Activated CD4-positive, alpha-beta T cell treated with anti-CD3 and anti-CD28 coated beads, Interleukin-2, Interleukin-6, amounts not matched to agents 100 ng/mL and 50 ng/mL, durations not matched to agents 16 hours and 8 hours (primary cell): ENCODE measurements at places on chromosomes 7 and 10.

- peak; percentile 14 for DNase-seq
These were observed at the start of gene PAPSS2 for GRCh38 chr10:87659571-87660483. PAPSS2 (plus strand) TSS chr10:87659878; CDS start chr10:87659982, 104 bp downstream.

DNA sequence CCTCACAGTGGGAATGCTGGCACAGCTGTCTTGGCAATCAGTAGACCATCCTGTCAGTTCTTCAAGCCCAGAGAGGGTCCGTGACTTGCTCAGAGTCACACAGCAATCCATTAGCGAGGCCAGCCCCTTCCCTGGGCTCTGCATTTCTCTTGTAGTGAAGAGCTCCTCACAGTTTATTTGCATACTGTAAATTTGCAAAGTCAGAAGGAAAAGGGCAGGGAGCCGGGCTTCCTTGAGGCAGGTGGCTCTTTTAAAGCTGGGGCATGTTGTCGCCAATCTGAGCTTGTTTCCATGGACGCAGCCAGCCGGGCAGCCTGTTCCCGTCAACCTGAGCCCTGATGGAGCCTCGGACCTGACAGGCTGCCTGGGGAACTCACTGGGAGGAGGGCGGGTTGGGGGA is 123.4 kb downstream of the CUX1 start:
- DNase-seq, result no peak

GRCh38 chr7:83697804-83698530 is 49.0 kb upstream of the SEMA3E start:
- DNase-seq, result no peak

- no peak for DNase-seq
These were observed 96.5 kb upstream of the NPS start for GRCh38 chr10:127452568-127452967.

DNA sequence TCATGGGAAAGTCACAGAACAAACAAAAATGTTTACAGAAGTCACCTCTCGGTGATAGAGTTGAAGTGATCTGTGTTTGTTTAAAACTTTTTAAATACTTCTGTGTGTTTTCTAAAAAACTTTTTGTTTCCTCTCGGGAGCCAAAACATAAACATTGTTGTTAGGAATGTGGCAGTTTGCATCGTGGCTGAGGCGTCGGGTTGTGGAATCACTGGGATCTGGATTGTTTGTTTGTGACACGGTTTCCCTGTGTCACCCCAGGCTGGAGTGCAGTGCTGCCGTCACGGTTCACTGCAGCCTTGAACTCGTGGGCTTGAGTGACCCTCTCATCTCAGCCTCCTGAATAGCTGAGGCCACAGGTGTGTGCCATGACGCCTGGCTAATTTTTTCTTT is 29.0 kb upstream of the SUN1 start:
- no peak for DNase-seq

- DNase-seq, result no peak
These were observed 39.5 kb upstream of the DMBT1 start for GRCh38 chr10:122521011-122521410.

- no peak for DNase-seq
These were observed 95.2 kb upstream of the ZNF716 start for GRCh38 chr7:57354679-57355338.

GRCh38 chr7:18975276-18975675 is 142.2 kb downstream of the TWIST1 start:
- no peak for DNase-seq

- no peak for DNase-seq
These were observed 39.4 kb downstream of the VIPR2 start for GRCh38 chr7:159105066-159105780.

- no peak for DNase-seq
These were observed 36.5 kb downstream of the CPXM2 start for GRCh38 chr10:123855008-123855684.
